ENCODE measurements at places on chromosomes 4 and X. TPM values are rescaled to one million over a fixed set of nuclear protein-coding genes. Genes with fewer than 3 reads are reported as not detected.

DNA sequence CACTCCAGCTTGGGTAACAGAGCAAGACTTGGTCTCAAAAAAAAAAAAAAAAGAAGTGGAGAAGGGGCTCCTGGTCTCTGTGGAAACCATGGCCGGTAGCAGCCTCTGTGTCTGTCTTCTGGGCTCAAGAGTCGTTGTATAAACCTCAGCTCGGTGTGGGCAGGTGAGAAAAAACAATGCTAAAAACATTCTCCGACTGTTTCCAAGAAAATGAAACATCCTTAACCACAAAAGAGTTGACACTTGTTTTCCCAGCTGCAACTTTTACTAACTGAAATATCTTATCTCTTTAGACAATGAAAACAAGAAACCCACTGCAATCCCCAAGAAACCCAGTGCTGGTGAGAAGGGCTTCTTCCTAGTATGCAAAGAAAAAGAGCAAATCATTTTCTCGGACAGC is 26.2 kb downstream of the CD99 start:
- DNase-seq: no peak

DNA sequence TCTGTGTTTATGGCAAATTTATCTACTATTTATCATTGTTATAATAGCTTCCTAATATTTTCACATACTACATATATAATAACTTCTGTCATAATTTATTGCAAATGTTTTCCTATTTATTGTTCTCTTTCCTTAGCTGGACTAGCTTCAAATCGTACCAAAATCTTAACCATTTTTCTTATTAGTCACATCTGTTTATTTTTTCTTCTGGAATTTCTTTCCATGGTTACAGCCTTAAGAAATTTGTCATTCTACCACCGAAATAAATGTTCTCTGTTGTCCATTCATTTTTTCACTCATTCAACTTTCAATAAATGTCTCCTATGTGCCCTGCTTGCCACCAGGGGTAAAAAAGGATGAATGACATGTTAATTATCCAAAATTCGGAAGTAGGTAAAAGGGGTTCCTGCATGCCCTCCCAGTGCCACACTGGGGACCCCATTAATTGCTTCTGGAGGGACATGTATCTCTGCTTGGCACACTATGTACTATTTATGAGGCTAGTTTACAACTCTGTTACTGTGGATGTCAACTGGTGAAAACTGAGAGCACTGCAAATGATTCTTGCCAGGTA is 182.1 kb downstream of the SH3KBP1 start:
- peak; percentile 56 for DNase-seq

DNA sequence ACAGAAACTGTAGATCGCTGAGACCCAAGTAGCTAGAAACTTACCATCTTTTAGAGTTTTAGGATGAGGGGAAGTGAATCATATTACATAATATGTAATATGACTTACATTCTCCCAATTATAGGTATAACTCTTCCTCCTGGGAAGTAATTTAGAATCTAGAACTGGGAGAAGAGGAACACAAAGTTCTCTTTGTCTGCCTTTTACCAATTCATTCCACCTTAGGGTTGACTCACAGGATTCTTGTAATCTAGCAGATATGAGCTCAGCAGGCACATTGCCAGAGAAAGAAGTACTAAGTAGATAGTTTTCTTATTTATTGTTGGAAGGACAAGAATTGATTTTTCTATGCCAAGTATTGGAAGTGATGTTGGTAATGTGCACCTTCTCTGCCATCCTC is 58.0 kb upstream of the CCSER1 start:
- no peak for DNase-seq

GRCh38 chrX:34903316-34903715 is 39.3 kb upstream of the FAM47B start:
- DNase-seq: no peak

DNA sequence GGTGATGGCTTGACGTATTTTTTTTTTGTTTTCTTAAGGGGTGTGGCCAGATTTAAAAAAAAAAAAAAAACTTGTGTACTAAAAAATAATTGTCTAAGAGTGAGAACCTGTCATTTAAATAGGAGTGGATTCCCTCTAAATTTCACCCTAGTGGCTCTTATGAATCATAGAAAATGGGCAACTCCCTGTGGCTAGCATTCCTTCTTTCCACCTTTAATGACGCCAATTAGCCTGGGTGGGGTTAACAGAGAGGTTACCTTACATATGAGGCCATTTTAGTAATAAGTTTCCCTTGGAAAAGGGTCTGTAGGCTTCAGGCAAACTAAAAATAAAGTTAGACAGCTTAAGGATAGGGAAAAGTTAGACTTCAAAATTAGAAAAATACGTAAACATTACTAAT is 223.5 kb upstream of the FAM241A start:
- no peak for DNase-seq

- DNase-seq: no peak
Observed at GRCh38 chr4:153140294-153140693, 63.9 kb upstream of the TRIM2 start.

DNA sequence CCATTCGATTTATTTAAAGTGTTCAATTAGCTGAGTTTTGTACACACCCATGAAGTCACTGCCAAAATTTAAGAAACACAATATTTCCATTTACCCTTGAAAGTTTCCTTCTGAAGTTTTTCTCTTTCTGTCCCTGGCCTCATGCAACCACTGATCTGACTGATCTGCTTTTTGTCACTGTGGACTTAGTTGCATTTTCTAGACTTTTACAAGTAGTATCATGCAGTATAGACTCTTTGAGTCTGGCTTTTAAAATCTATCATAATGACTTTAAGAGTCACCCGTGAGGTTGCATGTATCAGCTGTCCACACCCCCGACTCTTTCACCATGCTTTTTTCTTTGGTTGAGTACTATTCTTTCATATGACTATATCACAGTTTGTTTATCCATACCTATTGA is 29.0 kb upstream of the PDLIM3 start:
- DNase-seq: no peak

DNA sequence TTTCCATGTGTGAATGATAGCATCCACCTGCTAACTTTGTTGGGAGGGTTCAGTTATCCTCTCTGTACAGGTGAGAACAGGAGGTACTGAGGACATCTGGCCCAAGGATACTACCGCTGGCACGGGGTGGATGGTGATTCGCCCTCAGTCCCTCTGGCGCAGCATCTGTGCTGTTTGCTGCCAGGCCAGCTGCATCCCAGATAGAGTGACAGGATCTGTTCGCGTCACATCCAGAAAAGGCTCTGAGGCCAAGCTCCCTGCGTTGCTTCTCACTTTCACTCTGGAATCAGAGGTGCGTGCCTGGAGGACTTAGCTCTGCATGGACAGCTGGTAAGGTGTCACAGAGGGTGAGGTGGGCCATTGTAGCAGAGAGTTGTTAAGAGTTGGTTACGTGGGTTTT is 95.4 kb downstream of the TBL1X start:
- DNase-seq: no peak

- DNase-seq: no peak
Observed at GRCh38 chr4:123415576-123415975, 19.0 kb downstream of the SPRY1 start.

- DNase-seq: no peak
Observed at GRCh38 chr4:2908686-2909085, 54.5 kb downstream of the NOP14 start.

DNA sequence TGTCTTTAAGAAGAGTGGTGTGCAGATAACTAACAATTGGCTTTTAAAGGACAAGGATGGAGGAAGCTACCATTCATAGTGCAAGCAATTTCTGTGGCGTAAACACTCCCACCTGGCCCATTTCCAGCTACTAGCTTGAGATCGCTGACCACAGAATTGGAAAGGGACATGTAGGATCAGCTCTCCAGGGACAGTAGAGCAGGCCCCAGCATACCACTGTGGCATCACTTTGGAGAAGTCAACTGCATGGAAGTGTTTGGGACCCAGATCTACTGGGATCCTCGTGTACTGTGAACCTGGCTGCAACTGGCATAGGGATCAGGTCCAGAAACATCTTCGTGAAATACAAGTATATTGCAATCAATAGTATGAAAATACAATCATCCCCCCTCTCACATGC is 515.0 kb downstream of the INPP4B start:
- DNase-seq: peak; percentile 76

- no peak for DNase-seq
Observed at GRCh38 chr4:10011277-10011676, 10.0 kb downstream of the SLC2A9 start.

DNA sequence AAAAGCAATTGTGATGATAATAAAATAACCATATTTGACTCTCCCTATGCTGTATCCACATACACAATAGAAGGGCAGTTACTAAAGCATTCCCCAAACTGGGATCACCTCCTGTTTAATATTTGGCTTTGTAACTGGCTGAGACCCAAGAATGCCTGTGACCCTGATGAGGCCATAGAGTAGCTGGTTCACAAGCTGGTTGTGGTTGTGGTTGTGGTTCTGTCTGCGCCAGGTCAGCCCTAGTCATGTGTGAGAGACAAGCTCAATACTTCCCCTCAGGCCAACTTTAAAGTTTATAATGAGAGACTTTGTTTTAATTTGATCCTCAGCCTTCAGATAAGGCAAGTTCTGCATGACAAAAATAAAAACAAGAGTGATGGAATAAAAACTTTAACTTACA is 209.9 kb downstream of the PARM1 start:
- no peak for DNase-seq

GRCh38 chr4:186942758-186943377 is 219.2 kb upstream of the FAT1 start:
- DNase-seq: no peak

DNA sequence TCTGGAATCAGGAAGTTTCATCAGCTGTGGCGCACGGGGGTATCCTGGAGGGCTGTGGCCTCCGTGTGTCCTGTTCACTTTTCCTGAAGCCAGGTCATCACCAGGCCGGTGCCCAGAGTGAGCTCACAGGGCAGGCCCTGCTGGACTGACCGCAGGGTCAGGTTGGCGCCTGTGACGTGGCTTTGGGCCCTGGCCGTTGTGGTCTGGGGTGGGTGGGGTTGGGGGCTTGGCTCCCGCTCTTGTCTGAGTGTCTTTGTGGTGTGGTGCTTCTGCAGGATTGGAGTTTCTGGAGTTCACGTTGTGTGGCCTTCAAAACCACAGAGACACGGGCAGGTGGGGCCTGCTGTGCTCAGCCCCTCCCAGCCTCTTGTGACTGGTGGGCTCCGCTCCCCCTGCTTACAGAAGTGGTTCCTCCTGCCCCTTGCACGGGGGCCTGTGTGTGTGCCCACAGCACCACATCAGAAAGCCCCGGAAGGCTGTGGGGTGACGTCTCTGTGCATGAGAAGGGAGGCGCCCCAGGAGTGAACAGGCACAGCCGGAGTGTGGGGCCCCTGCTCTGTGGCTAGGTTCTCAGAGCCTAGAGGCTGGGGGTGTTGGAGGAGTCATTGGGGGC is 9.5 kb downstream of the RGS12 start:
- peak; percentile 93 for DNase-seq

DNA sequence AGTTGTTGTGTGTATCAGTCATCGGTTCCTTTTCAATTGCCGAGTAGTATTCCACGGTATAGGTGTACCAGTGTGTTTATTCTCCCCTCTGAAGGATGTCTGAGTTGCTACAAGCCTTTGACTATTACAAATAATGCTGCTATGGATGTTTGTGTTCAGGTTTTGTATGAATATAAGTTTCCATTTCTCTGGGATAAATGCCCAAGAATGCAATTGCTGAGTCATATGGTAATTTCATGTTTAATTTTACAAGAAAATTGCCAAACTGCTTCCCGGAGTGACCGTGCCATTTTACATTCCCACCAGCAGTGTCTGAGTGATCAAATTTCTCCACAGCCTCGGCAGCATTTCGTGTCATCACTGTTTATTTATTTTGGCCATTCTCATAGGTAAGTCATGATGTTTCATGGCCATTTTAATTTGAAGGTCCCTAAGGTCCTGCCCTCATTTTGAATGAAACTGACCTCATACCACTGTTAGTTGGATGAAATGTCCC is 73.9 kb downstream of the IRF2 start:
- peak; percentile 91 for DNase-seq

DNA sequence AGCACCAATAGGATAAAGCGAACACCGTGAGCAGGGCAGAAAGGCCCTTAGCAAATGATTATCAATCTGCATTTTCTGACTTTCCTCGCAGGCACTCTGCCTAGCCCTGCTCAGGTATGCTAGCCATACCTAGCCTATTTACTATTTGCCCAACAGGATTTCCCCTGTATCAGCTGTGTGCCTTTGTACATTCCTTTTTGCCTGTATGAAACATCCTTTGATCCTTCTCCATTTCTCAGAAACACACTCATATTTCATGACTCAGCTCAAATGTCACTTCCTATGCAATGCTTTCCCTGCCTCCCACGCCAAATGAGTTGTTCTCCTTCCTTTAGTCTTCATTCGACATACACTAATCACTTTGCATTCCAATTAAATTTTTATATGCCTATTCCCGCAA is 37.2 kb downstream of the PCDH7 start:
- DNase-seq: peak; percentile 34

DNA sequence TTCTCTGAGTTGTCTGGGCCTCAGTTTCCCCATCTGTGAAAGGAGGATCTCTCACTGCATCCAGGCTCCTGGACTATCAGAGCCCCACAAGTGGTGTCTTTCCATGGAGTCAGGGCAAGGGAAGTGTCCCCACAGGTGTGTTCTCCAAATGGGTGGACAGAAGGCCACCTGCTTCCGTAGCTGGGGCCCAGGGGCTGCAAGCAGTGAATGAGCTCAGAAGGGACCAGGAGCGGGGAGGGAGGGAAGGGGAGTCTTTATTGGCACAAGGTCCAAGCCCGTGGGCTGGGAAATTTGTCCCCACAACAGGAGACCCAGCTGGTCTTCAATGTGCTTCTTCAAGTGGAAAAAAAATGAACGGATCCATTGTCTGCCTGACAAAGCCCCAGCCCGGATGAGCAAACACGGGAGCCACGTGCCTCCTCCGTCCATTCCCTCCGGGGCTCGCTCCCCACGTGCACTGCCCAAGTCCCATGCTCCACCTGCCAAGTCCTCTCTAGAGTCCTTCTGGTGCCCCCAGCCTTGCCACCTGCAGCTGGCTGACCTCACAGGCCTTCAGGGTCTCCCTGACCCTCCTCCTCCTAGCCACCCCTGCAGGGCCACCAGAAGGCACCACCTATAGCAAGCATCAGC is 72.0 kb downstream of the JAKMIP1 start:
- DNase-seq: no peak

DNA sequence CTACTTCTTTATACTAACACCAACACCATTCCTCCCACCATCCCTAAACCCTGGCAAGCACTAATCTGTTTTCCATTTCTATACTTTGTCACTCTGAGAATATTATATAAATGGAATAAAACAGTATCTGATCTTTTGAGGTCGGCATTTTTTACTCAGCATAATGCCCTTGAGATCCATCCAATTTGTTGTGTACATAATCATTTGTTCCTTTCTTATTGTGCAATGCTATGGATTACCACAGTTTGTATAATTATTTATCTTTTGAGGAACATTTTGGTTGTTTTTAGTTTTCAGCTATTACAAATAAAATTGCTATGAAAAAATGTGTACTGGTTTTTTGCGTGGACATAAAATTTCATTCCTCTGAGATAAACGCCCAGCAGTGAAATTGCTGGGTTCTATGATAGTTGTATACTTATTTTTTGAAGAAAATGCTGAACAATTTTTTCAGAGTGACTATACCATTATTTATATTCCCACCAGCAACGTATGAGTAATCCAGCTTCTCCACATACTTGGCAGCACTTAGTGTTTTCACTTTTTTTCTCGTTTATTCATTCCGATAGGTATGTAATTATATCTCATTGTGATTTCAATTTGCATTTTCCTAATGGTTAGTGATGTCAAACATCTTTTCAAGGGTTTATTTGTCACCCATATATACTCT is 154.3 kb upstream of the DCAF8L1 start:
- DNase-seq: no peak

GRCh38 chr4:48635310-48635709 is 144.8 kb downstream of the FRYL start:
- DNase-seq: no peak

The ITM2A gene
- total RNA-seq: not detected

The UGT2A3 gene
- not detected for total RNA-seq

The ENPEP gene
- total RNA-seq: 1.1 TPM

The NAA11 gene
- not detected for total RNA-seq

The ADGRL3 gene
- total RNA-seq: not detected

All from osteoblast (primary cell).